ENCODE measurements at places on chromosomes 5 and 9.

- DNase-seq = no peak
Measured at GRCh38 chr5:146796144-146796543, 82.4 kb downstream of the PPP2R2B start.

DNA sequence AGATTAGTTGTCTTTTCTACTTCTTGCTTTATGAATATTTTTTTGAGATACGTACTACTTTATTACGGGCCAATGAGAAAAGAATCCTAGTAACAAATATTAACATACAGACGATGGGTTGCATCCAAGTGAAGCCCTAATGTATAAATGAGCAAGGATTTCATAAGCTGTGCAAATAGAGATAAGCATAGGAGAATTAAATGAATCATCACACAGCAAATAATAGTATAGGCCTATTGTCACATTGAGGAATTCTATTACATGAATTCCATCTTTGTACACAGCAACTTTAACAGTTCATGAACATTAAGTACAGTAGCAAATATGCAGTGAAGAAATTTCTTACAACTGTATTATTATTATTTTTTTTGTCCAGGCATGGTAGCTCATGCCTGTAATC lies 78.0 kb downstream of the ACER2 start:
- no peak for DNase-seq

GRCh38 chr5:33934176-33934575 lies 2.0 kb upstream of the RXFP3 start:
- DNase-seq = no peak

DNA sequence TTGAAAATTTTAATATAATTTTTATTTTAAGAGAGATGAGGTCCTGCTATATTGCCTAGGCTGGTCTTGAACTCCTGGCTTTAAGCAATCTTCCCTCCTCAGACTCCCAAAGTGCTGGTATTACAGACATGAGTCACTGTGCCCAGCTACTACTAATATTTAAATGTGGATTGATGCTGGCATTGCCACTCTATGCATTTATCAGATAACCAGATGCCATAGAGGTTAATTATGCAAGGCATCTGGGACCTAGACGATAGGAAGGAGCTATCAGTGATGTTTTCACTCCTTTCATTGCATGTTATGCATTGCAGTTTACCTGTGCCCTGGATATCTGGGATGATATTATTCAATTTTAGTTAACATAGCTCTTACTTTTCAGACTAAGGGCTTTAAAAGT lies 127.0 kb downstream of the RPS23 start:
- DNase-seq = no peak

- DNase-seq = no peak
Measured at GRCh38 chr5:119951330-119951934, 322.1 kb downstream of the FAM170A start.
